M059J (cell line): ENCODE measurements at places on chromosomes 1 and 21.

DNA sequence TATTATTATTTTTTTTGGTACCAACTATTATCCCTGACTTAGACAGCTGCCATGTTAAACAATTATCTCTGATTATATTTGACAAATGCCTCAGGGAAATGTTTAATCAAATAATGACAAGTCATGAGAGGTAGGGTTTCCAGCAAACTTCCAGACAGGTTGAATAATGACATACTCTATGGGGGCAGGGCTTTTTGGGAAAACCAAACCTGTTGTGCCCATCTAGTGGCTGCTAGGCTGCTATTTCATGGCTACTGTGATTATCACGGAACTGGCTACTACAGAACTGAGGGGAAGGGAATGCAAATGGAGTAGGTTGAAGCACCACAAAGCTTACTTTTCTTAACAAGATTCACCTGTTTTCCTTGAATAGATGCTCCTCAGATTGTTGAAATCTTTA, 77.6 kb downstream of the DUSP10 start:
- no peak for DNase-seq

- no peak for DNase-seq
Measured at GRCh38 chr1:183898001-183898396, 93.1 kb downstream of the RGL1 start.

- DNase-seq, result no peak
Measured at GRCh38 chr1:168554603-168555483, 11.0 kb upstream of the XCL2 start.

DNA sequence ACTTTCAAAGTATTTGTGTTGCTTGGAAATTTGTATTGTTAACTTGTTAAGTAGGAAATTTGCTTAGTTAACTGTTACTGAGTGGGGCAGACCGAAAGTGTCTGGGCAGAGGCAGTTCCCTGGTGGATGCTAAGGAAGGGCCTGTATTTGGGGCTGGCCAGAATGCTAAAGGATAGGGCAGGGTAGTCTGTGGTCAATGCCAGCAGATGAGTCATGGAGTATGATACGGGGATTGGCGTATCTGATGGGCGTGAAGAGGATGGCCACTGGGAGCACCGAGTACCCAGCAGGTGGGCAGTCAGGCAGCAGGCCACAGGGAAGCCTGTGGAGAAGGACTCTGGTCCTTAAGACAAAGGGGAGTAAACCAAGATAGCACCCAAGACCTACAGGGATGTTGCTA, 46.6 kb upstream of the SCAF4 start:
- DNase-seq, result peak; percentile 22

- DNase-seq, result peak; percentile 22
Measured at GRCh38 chr1:62282909-62283755, 36.1 kb downstream of the KANK4 start.

DNA sequence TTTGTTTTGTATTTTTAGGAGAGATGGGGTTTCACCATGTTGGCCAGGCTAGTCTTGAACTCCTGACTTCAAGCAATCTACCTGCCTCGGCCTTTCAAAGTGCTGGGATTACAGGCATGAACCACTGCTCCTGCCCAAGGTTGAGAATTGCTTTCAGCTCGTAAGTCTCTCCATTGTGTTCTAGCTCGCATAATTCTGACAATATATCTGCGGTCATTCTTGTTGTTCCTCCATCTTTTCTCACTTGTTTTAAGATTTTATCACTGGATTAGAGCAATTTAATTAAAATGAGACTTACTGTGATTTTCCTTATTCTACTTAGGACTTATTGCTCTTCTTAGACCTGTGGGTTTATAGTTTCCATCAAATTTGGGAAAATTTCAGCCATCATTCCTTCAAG, 102.9 kb downstream of the AHCTF1 start:
- peak; percentile 26 for DNase-seq

DNA sequence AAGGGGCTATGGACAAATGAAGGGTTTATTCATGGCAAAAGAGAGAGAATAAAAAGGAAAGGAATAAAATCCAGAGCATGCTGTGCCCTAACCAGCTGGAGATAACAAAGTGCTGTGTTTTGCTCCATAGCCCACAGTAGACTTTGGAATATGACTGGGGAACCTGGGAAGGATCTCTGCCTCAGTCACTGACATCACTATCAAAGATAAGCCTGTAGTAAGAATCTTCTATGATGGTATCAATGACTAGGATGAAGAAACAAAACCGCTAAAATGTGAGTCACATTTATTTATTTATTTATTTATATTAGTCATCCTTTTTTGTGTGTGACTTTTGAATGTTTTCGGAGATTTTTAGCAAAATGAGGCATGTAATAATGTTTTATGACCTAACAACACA, 56.3 kb downstream of the NVL start:
- peak; percentile 76 for DNase-seq

DNA sequence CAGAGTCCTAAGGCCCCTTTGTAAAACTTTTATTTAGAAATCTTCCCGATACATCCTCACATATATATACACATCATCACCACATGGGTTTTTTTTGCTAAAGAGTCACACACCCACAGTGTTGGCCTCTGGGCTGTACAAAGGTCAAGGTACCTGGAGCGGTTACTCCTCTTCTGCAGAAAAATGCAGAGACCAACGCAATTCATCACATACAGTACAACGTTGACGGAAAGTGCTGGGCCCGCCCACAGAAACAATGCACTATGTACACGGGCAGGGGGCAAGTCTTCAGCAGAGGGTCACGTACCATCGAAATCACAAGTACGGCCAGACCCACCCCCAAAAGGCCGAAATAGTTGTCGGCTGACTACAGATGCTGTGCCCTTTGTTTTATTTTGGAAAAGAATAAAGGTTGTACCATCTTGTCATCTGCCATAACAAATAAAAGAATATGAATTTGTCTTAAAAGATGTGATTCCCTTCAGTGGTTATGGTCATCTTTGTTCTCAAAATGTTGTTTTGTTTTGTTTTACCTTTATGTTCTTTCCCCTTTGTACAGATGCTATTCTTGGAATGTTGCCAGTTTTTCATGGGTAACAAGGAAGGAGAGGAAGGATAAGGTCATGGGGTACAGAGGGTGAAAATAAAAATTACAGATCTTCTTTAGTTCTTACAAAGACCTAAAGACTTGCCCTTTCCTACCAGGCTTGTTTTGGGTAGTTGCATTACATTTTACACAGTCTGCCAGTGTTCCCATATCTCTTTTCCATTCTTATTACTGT, 15.6 kb downstream of the TAL1 start:
- DNase-seq, result no peak

DNA sequence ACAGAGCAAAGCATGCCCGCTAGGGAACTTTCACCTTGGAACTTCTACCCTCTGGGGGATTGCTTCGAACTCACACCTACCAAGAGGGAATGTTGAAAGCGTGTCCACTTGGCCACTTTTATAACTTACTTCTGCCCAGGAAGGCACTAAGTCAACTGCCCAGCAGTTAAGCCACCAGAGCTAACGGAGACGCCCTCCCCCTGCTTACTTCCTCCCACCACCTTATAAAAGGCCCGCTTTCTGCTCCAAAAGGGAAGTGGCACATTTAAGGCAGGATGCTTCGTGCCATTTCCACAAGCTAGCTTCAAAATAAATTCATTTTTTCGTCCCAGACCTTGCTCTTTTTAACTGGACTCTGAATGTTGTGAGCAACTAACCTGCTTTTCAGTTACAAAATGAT, 3.2 kb upstream of the AK2 start:
- DNase-seq, result no peak

DNA sequence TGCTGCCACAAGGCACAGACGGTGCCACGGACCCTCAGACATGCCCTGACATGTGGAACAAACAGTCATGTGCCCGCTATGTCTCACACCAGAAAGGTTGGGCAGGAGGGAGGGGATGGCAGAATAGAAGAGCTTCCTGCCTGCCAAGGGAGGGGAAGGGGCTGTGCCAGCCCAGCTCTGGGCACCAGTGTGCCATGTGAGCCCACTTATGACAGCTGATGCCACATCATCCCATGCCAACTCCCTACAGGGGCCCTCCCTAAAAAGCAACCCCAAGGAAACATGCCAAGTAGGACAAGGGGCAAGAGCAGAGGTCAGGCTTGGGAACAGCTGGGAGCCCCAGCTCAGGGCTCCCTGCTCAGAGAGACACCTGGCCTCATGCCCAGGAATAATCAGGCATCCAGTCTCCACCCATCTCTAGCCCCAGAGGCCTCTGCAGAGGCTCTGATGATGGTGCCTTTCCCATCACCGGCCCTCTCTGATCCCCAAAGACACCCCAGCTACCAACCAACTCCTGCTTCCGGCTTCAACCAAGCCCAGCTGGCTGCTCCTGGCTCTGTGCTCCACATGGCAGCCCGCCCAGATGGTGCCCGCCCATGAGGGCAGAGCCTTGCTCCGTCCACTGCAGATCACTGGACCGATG, 10.3 kb downstream of the ADGRB2 start:
- DNase-seq, result peak; percentile 61
